ENCODE measurements at places on chromosomes 6 and 20. TPM values are rescaled to one million over a fixed set of nuclear protein-coding genes. Genes with fewer than 3 reads are reported as not detected.

The CLIC5 gene
- total RNA-seq, result 77.5 TPM

The PRPH2 gene
- total RNA-seq, result 1.8 TPM

The SIRPA gene
- total RNA-seq, result 39.6 TPM

The LINC00237 gene
- not detected for total RNA-seq

The LY6G6D gene
- total RNA-seq, result not detected

DNA sequence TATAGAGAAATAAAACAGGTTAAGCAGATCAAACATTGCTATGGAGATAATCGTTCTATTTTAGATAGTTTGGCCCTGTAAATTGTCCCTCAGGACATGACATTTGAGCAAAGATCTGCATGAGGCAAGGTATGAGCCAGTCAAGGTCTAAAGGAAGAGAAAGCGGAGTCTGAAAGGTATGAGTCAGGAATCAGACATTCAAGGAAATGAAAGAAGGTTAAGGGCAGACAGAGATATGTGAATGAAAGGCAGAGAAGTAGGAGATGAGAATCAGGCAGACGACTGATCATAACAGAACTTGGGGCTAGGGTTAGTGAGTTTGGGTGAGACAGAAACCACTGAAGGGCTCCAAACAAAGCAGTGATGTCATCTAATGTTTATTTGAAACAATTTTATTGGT, 775.8 kb downstream of the MAFB start:
- no peak for DNase-seq

GRCh38 chr6:168160506-168161370, 81.7 kb upstream of the FRMD1 start:
- no peak for DNase-seq

DNA sequence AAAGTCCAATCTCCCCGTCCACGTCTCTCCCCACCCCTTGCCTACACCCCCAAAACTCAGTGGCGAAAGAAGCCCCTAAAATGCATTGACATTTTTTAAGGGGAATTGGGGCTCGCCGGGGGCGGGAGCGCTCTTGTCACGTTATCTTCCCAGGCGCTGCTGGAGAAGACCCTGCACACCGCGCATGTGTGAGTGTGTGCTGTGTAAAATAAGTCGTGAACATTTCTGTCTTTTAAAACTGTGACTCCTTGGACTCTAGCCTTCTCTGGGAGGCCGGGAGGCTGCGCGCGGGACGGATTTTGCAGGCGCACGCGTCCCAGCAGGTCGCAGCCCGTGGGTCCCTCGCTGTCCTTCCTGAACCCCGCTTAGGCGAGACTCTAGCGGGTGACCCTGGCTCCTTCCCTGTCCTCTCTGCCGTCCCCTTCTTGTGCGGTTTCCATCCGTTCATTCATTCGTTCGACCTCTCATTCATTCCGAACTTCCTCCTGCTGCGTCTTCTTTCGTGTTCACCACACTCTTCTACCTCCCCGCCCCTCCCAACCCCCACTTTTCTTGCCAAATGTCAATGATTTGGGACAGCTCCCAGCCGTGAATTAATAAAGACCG, 2.2 kb downstream of the NRN1 start:
- DNase-seq, result no peak

- no peak for DNase-seq
Observed at GRCh38 chr20:32993496-32994050, 10.7 kb downstream of the SUN5 start.

- no peak for DNase-seq
Observed at GRCh38 chr6:110949679-110950285, 8.7 kb upstream of the GTF3C6 start.

- no peak for DNase-seq
Observed at GRCh38 chr6:133973109-133973971, 20.3 kb downstream of the TBPL1 start.

- no peak for DNase-seq
Observed at GRCh38 chr6:154430481-154430919, 73.9 kb upstream of the IPCEF1 start.

DNA sequence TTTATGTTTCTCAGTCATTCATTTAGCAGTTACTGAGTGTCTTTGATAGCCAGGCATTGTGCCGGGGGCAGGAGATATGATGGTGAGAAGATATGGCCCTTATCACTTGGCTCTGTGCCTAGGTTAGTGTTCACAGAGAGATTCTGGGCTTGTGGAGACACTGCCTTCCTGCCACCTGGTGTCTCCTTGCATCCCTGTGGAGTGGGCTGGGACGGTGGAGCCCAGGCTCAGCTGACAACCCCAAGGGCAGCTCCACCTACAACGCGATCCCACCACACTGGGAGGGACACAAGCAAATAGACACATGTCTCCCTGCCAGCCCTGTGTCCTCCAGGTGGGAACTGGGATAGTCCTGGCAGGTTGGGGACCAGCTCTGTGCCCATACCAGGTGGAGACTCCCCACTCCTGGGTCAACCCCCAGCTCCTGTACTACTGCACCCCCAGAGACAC, 30.3 kb upstream of the VEGFA start:
- DNase-seq, result peak; percentile 49

DNA sequence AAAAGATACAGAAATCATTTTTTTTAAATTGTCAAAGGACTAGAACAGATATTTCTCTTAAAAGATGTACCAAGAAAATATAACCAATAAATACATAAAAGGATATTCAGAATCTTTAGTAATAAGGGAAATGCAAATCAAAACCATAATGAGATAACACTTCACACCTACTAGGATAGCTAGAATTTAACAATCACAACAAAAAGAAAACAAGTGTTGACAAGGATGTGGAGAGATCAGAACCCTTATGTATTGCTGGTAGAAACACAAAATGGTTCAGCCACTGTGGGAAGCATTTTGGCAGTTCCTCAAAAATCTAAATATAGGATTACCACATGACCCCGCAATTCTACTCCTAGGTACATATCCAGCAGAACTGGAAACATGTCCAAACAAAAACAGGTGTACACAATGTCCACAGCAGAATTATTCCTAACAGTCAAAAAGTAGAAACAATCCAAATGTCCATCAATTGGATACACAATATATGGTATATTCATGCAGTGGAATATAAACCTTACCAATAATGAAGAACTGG, 211.0 kb downstream of the LRFN2 start:
- DNase-seq, result no peak

DNA sequence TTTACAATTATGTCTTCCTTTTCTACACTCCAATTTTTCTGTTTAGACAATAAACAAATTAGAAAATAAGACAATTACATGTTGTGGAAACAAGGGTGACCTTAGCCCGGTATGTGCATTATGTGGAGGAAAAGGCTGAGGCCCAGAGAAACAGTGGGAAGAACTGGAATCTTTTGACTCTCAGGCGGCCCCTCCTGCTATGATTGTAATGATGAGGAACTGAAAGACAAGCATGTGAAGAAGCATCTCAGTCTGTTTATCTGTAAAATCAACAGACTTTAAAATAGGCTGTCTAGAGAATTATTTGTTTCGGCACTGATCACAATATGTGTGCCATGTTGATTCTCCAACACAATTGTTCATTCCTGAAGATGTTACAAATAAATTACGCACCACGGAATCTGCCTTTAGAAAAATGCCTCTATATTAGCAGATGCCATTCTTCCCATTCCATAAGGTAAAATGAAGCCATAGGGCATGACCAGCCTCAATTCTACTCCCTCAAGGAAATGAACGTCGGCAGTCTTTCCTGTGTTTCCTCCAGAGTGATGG, 1201.6 kb upstream of the CITED2 start:
- no peak for DNase-seq

- DNase-seq, result no peak
Observed at GRCh38 chr6:53302678-53303360, 45.9 kb downstream of the ELOVL5 start.

- DNase-seq, result no peak
Observed at GRCh38 chr20:49356676-49357075, 78.8 kb upstream of the ZNFX1 start.

DNA sequence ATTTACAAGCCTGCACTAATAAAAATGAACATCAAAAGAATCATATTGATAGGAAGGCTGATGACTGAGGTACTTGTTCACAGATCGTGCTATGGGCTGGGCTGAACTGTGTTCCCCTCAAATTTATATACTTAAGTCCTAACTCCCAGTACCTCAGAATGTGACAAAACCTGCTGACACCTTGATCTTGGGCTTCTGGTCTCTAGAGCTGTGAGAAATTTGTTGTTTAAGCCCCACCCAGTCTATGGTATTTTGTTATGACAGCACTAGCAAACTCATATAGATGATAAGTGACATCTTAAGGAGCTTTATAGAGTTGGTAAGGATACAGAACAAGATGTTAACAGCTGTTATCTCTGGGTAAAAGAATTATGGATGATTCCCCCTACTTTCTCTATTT, 13.8 kb downstream of the UBE2V1 start:
- no peak for DNase-seq

DNA sequence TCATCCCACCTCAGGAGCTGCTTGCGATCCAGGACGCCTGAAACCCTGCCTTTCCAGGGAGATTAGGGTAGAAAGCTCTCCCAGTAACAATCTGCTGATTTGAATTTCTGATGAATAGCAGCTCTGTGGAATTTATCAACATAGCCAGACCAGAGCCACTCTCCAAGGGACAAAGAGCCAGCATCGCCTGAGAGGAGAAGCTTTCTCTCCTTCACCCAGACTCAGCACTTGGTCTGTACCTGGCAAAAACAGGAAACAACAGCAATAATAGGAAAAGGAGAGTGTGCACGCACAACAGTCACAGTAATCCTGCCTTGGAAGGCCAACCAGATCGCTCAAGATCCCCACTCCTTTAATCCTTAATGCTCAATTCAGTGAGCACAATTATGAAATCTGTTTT, 22.3 kb upstream of the ROS1 start:
- DNase-seq, result no peak

- DNase-seq, result no peak
Observed at GRCh38 chr6:7899889-7900213, 10.7 kb downstream of the TXNDC5 start.

All from spleen (tissue), 13 donors.